Heart right ventricle (tissue), 16 donors: ENCODE measurements at places on chromosomes 16 and 17. TPM values are rescaled to one million over a fixed set of nuclear protein-coding genes. Genes with fewer than 3 reads are reported as not detected.

DNA sequence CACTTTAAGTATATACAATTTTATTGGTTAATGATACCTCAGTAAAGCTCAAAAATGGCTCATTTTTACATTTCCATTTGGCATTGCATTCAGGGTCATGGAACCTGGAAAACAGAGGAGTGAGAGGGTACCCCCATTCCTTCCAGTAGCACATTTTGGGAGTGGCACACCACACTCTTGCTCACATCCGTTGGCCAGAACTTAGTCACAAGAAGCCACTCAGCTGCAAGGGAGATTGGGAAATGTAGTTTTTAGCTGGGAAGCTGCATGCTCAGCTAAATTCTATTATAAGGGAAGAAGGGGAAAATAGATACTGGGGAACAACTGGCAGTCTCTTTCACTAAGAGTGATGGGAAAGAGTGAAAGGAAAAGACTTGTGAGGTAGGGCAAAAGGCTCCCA, 102.5 kb upstream of the TMEM97 start:
- DNase-seq, result no peak

- DNase-seq, result no peak
Measured at GRCh38 chr16:19710191-19710908, 7.7 kb downstream of the KNOP1 start.

Gene OTOP3
- total RNA-seq, result not detected

DNA sequence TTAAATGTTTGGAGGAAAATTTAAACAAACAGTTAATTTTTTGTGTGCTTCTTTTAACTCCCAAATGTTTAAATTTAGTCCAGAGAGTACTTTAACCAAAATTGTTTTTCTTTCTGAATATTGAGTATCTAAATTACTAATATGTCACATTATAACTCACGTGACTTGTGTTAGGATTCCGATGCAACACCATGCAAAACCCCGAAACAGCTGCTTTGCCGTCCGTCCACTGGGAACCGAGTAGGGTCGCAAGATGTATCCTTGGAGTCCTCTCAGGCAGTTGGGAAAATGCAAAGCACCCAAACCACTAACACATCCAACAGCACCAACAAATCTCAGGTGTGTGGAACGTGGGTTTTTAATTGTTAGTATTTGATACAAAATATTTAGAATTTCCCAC, 38.7 kb upstream of the ADCY7 start:
- no peak for DNase-seq

GRCh38 chr16:69306031-69306430, 5.1 kb upstream of the VPS4A start:
- no peak for DNase-seq

Gene RNF213
- 30.1 TPM for total RNA-seq

- DNase-seq, result no peak
Measured at GRCh38 chr17:32523017-32523680, 36.4 kb downstream of the CDK5R1 start.

Gene ST6GALNAC1
- total RNA-seq, result 2.9 TPM

- DNase-seq, result no peak
Measured at GRCh38 chr16:61791464-61791863, 244.8 kb downstream of the CDH8 start.

GRCh38 chr16:80670170-80670865, 129.5 kb downstream of the DYNLRB2 start:
- DNase-seq, result no peak

DNA sequence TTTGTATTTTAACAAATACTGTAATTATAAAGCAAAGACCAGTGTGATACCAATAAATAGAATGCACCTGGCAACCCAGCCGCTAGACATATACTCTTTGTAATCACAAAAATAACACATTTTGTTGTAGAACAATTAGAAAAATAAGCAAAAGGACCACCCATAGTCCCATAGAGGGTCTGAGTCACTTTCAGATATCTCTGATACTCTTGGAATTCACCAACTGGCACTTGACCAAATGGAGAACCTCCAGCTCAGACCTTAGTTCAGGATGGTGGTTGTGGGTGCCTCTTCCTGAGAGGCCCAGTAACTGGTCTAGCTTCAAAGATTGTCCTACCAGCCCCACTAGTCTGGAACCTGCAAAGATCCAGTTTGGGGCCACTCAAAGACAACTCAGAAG, 789 bp upstream of the TERF2 start:
- no peak for DNase-seq

Gene TERB1
- not detected for total RNA-seq

DNA sequence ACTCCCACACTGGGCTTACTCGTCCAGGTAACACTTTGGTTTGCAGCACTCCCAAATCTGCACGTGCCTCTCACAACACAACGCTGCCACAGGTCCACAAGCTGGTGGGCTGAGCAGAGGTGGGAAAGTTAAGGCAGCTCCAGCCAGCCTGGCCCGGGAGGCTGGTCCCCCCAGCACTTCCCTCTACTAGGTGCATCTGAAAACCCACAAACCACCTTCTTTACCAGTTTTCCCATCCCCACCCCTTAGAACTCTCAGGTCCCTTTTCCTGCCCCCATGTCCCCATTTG, 1.4 kb upstream of the GAA start:
- no peak for DNase-seq
